ENCODE measurements at places on chromosomes 1 and 21. TPM values are rescaled to one million over a fixed set of nuclear protein-coding genes. Genes with fewer than 3 reads are reported as not detected.

- H3K4me1 ChIP-seq = no peaks in the 10 kb centered on the region
- no peak for DNase-seq
- H3K27ac ChIP-seq = no peak overlapping the region
- no peaks in the 10 kb centered on the region for H3K27me3 ChIP-seq
- no peaks in the 10 kb centered on the region for H3K36me3 ChIP-seq
- no peak overlapping the region for H3K4me3 ChIP-seq
Observed at GRCh38 chr21:43832648-43833047, 32.4 kb upstream of the AGPAT3 start.

DNA sequence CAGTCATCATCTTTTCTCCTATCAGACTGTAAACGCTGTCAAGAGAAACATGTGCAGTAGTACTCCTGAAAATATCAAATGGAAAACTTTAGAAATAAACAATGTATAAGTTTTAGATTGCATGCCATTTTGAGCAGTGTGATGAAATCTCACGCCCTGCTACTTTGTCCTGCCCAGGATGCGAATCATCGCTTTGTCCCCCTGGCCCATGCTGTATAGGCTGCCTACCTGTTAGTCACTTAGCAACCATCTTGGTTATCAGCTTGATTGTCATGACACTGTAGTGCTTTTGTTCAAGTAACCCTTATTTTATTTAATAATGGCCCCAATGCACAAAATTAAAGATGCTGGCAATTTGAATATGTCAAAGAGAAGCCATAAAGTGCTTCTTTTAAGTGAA is 363.0 kb downstream of the ZP4 start:
- H3K36me3 ChIP-seq = peaks cover 4% of the 10 kb centered on the region
- DNase-seq = no peak
- no peaks in the 10 kb centered on the region for H3K4me1 ChIP-seq
- no peak overlapping the region for H3K27ac ChIP-seq

GRCh38 chr1:119834990-119835389 is 23.7 kb upstream of the REG4 start:
- no peak overlapping the region for H3K27ac ChIP-seq
- H3K4me3 ChIP-seq = no peak overlapping the region
- H3K27me3 ChIP-seq = no peaks in the 10 kb centered on the region
- no peak for DNase-seq
- no peaks in the 10 kb centered on the region for H3K36me3 ChIP-seq

The CHI3L1 gene
- 73.8 TPM for total RNA-seq

The GATAD2B gene
- 9.5 TPM for total RNA-seq

The CHD5 gene
- total RNA-seq = 4.0 TPM

Measured in ascending aorta (tissue), 2 donors.